A375 (cell line): ENCODE measurements at places on chromosomes 11 and 22. TPM values are rescaled to one million over a fixed set of nuclear protein-coding genes. Genes with fewer than 3 reads are reported as not detected.

The NCF4 gene
- 0.24 TPM in 1 of 2 replicates, not detected in the other for total RNA-seq

The GRAMD1B gene
- total RNA-seq = 65.2 and 66.8 TPM in 2 replicates

The MUC6 gene
- 0.08 TPM in 1 of 2 replicates, not detected in the other for total RNA-seq

The GRM5 gene
- 0.30 and 0.32 TPM in 2 replicates for total RNA-seq

The KDM4D gene
- 1.4 and 1.6 TPM in 2 replicates for total RNA-seq

The OR5I1 gene
- not detected in 2 replicates for total RNA-seq

The CARD18 gene
- total RNA-seq = not detected in 2 replicates

The NXPE4 gene
- total RNA-seq = not detected in 2 replicates

The APOL4 gene
- total RNA-seq = not detected in 2 replicates

The TRIM49D2 gene
- total RNA-seq = 0.45 TPM in 1 of 2 replicates, not detected in the other

The THRSP gene
- not detected in 2 replicates for total RNA-seq

The ANGPTL5 gene
- not detected in 2 replicates for total RNA-seq

The RAB36 gene
- 3.6 and 3.7 TPM in 2 replicates for total RNA-seq

The ACAD8 gene
- total RNA-seq = 17.7 and 20.0 TPM in 2 replicates

The C11orf21 gene
- total RNA-seq = not detected in 2 replicates

The RASSF10 gene
- 0.08 TPM in 1 of 2 replicates, not detected in the other for total RNA-seq

The TRIM51 gene
- 1.0 and 1.2 TPM in 2 replicates for total RNA-seq

The BIRC3 gene
- total RNA-seq = 1.4 and 1.9 TPM in 2 replicates

The BARX2 gene
- total RNA-seq = 0.32 and 0.53 TPM in 2 replicates

The MEI1 gene
- total RNA-seq = 0.11 TPM in 1 of 2 replicates, not detected in the other

The NPAT gene
- 11.9 and 12.2 TPM in 2 replicates for total RNA-seq

The OR4D5 gene
- not detected in 2 replicates for total RNA-seq

The TSSK2 gene
- total RNA-seq = not detected in 2 replicates

The ANO1 gene
- 29.3 and 29.5 TPM in 2 replicates for total RNA-seq

The IGLL5 gene
- total RNA-seq = not detected in 2 replicates

The HBE1 gene
- total RNA-seq = 40.6 and 51.6 TPM in 2 replicates

The KCNK4 gene
- 0.61 and 0.68 TPM in 2 replicates for total RNA-seq

The C2CD2L gene
- 17.9 and 18.2 TPM in 2 replicates for total RNA-seq

The SAA4 gene
- total RNA-seq = not detected in 2 replicates

The SCGB2A2 gene
- not detected in 2 replicates for total RNA-seq

The SLC17A6 gene
- total RNA-seq = not detected in 2 replicates

The PTDSS2 gene
- total RNA-seq = 22.3 and 37.3 TPM in 2 replicates

The PKDREJ gene
- not detected in 2 replicates for total RNA-seq

The PRDM11 gene
- total RNA-seq = 2.9 and 5.8 TPM in 2 replicates

The CCDC15 gene
- 5.2 and 6.6 TPM in 2 replicates for total RNA-seq

The FOLR2 gene
- not detected in 2 replicates for total RNA-seq

The DLG2 gene
- total RNA-seq = 1.1 and 2.0 TPM in 2 replicates

The DDIAS gene
- total RNA-seq = 5.3 and 6.0 TPM in 2 replicates

The MS4A3 gene
- total RNA-seq = not detected in 2 replicates

The SPDYC gene
- not detected in 2 replicates for total RNA-seq

The APOBEC3F gene
- total RNA-seq = 2.9 and 3.5 TPM in 2 replicates

The FGF4 gene
- total RNA-seq = not detected in 2 replicates
